AG08396 (cell line): ENCODE measurements at places on chromosomes 6 and 20.
A peak's percentile ranks its signal among the peaks of the same experiment; 100 is the strongest.

GRCh38 chr6:26003102-26003694, 40.6 kb downstream of the TRIM38 start:
- peak; percentile 66 for DNase-seq

- no peak for DNase-seq
These were observed 436.5 kb downstream of the DHX35 start for GRCh38 chr20:39398656-39399055.

- DNase-seq = no peak
These were observed 52.1 kb downstream of the SNX5 start for GRCh38 chr20:17916433-17916891.

DNA sequence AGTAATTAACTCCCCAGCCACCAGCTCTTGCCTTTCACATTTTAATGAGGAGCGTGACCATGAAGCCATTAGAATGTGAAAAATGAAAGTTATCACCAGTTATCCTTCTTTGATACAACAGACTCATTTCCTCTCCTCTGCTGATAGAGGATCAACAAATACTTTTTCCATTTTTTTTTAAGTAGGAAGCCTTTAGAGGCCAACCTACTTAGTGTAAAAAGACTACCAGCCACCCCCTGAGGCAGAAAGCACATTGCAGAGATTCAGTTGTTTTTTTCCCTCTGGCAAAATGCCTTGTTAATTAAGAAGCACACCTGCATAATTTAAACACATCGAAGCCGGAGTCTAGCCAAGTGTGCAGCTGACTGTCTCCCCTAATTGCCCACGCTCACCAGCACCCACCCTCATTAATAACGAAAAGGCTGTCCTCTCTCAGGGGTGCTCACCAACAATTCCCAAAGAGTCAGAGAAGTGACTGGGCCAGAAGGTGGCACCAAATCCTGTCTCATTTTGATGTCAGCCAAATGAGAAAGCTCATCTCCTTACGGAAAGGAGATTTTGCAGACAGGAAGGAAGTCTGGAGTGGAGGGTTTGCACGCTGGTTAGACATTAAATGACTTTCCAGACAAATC, 60.9 kb upstream of the MC3R start:
- no peak for DNase-seq

DNA sequence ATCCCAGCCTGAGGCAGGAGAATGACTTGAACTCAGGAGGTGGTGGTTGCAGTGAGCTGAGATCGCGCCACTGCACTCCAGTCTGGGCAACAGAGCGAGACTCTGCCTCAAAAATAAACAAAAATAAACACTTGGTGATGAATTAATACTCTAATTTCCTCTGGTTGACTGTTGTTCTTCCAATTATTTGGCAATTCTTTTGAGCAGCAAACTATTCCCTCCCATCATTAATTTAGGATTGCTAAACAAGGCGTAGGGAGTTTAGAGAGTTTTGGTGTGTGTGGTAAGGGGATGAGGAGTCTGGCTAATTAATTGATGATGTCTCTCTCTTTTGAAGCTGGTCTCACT, 2.7 kb upstream of the ID1 start:
- no peak for DNase-seq

GRCh38 chr20:9889270-9889981, 50.5 kb upstream of the PAK5 start:
- DNase-seq = no peak

GRCh38 chr6:3226481-3227362, 731 bp downstream of the TUBB2B start:
- DNase-seq = peak; percentile 42

- DNase-seq = no peak
These were observed 92.4 kb downstream of the RTN4IP1 start for GRCh38 chr6:106536851-106537250.

GRCh38 chr6:89359561-89359960, 7.0 kb upstream of the UBE2J1 start:
- no peak for DNase-seq

DNA sequence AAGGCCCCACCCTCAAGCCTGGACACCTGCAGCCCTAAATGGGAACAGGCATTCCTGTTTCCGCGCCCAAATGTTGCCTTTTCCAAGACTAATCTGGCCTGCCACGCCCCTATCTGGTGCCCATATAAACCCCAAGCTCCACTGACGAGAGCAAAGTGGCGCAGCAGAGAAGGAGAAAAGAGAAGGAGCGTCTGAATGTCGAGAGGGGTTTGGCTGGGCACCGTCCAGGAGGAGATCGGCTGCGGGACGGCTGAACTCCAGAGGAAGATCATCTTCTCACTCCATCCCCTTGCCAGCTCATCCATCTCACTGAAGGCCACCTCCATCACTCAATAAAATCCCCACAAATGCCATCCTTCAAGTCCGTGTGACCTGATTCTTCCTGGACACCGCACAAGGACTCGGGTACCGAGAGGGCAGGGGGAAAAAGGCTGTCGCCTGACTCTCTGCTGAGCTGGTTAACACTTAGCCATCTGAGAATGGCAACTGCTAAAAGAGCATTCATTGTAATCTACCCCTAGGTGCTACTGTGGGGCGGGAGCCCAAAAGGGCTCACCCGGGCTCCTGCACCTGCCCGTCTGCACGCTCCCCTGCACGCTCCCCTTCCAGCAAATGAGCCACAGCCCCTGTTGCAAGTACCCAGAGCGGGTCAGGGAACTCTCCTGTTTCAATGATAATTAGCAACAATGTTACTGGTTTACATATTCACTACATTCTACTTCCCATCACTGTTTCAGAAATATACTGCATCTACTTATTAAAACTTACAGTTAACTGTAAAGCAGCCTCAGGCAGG, 23.5 kb downstream of the TAF4 start:
- no peak for DNase-seq

GRCh38 chr20:9088556-9088955, 19.7 kb downstream of the PLCB4 start:
- no peak for DNase-seq

- no peak for DNase-seq
These were observed 329.8 kb downstream of the KIF16B start for GRCh38 chr20:16243470-16243869.

DNA sequence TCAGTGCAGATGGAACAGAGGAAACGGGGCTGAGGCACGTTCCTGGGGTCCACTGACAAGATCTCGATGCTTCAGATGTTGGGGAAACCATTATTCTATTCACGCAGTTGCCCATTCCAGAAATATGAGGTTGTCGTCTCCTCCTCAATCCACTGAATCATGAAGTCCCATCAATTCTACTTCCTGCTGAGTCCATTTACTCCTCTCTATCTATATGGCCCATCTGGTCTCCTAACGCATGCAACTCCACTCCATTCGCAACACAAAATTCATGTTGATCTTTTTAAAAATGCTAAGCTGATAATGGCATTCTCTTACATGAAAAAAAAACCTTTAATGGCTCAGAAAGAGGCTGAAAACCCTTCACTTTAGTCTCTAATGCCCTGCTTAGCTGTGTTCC, 37.5 kb downstream of the MAP3K5 start:
- DNase-seq = no peak

DNA sequence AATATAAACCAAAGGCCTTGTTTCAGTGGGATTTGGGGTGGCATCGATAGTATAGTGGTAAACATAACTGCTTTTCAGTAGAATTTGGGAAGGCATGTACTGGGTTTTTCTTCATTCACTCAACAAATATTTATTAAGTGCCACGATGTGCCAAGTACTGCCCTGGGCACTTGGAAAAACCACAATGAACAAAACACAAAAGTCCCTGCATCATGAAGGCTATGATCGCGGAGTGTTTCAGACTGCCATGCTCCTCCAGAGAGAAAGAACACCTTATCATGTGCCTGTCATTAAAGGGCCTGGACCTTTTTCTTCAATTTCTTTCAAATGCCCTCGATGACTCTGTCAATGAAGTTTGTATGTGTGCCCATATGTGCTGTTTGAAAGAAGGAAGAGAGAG, 59.2 kb upstream of the CEP85L start:
- no peak for DNase-seq

GRCh38 chr6:25462235-25462897, 183.2 kb downstream of the CARMIL1 start:
- no peak for DNase-seq

- DNase-seq = no peak
These were observed 10.4 kb upstream of the ABHD16B start for GRCh38 chr20:63850689-63851547.

- DNase-seq = no peak
These were observed 8.4 kb downstream of the FOXS1 start for GRCh38 chr20:31836853-31837608.

DNA sequence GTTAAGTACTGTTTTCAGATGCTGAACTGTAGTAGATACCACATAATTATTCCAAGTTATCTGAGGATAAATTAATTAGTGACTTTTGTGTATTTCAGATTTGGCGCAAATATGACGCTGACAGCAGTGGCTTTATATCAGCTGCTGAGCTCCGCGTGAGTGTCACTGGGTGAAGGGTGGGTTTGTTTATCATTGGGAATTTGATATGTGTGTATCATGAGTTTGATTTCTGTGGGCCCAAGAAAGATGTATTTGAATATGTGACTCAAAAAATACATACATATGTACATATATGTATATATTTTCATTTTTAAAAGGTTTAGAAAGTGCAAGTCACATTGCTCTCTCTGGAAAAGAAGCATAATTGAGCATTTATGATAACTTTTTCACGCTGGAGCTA, 17.4 kb downstream of the SCGN start:
- no peak for DNase-seq

DNA sequence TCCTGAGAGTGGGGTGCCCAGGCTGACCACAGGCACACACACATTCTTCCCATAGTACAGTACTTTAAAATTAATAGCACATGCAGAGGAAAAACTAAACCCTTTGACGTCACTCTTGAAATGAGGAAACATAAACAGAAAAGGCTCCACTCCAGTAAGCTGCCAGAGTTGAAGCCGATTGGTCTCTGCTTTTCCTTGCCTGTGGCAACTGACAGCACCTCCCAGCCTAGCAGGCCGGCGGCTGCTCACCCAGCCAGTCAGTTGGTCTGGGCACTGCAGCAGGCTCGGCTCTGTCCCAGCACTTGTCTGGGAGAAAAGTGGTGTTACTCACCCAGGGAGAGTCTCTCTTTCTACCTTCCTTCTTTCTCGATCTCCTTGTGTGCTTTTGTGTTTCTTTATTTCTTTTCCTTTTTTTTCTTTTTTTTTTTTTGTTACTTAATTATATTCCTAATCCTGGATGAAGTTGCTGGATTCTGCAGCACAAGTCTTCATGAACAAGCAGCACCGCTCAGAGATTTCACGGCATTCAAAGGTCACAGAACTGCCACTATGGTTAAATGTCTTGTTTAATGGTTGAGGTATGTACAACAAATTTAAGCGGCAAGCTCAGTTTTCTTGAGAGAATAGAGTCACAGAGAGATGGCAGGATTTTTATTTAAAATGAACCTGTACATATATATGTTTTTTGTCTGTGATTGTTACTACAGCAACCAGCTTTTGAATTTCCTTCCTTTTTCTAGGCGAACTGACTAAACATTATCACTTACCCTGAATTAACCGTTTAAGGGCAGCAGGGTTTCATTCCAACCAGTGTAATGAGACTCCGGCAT, at the start of gene PDE7B:
Gene PDE7B, plus strand, starts transcription at position 260 of the 830 bp plus-strand sequence.
- DNase-seq = peak; percentile 93

DNA sequence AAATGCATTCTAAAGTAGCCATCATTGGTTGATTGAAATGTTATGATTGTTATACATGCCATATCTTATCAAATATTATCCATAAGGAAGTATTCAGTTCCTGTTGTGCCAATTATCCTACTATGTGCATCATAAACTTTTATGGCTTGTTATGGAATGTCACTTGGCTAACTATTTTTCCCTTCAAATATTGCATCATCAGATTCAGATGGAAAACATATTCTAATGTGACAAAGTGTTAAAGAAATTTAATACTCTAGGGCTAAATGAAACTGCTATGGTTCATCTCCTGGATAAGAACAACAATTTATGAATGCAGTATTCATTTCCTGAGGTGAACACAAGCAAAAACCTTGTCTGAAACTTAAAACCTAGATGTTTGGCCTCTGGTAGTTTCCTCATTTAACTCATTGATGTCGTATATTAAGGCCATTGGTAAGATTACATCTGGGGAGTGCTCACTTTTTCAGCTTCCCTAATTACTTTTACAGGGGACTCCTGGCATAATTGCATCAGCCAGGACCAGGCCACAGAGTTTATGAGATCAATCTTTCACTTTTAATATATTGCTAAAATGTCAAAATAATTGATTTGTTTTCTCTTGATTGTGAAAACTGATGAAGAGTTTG, 134.9 kb upstream of the CEP162 start:
- no peak for DNase-seq
